ENCODE measurements at places on chromosomes 4 and X.

- no peak for DNase-seq
Measured at GRCh38 chr4:142474398-142475087, 371.6 kb downstream of the INPP4B start.

DNA sequence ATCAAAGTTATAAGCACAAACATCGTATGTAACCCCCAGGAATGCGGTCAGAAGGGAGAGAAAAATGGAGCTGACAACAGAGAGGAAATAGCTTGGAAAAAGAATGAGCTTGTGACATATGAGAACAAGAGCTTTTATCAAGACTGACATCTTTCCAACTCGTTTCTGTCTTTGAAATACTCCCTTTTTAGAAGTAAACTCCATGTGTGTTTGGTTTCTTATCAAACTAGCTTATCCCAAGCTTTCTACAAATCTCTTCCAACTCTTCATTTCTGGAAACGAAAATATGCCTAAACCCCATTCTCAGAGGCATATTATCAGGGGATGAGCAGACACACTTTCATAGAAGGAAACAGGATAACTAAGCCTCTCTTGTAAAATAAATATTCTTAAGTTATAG is 235.4 kb downstream of the NAF1 start:
- no peak for DNase-seq

- no peak for DNase-seq
Measured at GRCh38 chrX:7115557-7115956, 32.0 kb upstream of the STS start.

DNA sequence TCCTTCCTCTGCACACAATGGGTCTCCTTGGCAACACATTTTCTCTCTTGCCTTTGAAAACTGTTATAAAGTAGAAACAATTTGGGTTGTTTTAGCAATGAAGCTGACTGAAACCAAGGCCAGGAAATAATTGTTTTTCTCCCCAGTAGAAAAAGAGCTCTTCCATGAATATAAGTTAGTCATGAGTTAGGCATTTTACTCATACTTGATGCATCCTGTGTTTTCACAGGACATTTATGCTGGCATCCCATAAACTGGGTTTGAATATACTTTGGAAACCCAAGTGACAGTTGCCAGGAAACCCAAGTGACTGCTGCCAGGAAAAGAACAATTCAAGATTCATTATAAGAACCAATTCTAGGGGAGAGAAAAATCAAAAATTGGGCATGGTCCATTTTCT is 128.6 kb upstream of the NPY2R start:
- no peak for DNase-seq

- DNase-seq: no peak
Measured at GRCh38 chr4:88609387-88609786, 17.1 kb downstream of the HERC3 start.
